ENCODE measurements at places on chromosomes 4 and X. TPM values are rescaled to one million over a fixed set of nuclear protein-coding genes. Genes with fewer than 3 reads are reported as not detected.

DNA sequence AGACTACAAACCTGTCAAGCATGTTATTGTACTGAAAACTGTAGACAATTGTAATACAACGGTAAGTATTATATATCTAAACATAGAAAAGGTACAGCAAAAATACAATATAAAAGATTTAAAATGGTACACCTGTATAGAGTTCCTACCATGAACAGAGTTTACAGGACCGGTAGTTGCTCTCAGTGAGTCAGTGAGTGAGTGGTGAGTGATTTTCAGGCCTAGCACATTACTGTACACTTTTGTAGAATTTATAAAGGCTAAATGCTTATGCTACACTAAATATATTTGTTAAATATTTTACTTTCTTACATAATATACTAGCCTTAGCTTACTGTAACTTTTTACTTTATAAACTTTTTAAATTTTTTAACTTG lies 37.4 kb downstream of the PDGFC start:
- DNase-seq, result no peak

DNA sequence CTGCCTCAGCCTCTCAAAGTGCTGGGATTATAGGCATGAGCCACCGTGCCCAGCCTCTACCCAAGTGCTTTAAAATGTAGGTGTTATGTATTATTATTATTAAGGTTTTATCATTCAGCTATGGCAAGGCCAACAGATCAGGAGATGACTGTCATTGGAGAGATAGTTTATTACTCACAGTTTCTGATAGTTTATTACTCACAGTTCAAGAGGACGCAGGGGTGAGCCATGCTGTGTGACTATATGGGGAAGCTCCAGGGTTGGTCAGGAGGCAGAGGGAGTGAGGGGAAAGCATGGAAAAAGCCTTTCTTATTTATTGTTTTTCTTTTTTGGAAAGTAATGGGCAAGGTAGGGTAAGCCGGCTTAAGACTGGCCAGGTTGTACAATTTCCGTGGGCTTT lies 25.4 kb upstream of the ARSD start:
- DNase-seq, result no peak

DNA sequence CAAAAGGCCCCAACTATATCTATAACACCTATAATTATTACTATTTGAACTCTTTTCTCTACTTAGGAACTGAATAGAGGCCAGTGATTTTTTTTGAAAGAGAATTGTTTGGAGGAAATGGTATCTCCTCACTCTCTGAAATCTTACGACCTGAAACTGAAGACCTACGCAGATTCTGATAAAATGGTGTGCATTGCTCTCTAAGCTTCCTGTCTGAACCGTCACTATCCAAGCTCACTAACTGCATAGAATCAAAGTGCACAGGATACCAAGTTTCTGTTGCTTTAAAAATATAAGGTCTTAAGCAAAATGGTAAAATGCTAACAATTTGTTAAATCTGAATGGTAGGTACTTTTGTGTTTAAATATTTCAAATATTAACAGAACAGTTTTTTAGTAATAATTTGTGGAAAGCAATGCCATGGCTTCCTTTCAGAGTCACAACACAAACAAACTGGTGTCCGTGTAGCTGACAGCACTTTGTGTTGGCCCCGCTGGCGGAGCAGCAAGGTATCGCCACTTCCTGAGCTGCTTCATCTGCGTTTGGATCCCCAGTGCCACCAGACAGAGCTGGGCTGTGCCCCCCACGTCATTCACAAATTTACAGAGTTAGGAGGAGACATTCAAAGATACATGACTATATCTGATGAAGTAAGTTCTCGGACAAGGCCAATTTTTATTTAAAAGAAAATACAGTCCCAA lies 313.9 kb downstream of the FBXW7 start:
- DNase-seq, result no peak

DNA sequence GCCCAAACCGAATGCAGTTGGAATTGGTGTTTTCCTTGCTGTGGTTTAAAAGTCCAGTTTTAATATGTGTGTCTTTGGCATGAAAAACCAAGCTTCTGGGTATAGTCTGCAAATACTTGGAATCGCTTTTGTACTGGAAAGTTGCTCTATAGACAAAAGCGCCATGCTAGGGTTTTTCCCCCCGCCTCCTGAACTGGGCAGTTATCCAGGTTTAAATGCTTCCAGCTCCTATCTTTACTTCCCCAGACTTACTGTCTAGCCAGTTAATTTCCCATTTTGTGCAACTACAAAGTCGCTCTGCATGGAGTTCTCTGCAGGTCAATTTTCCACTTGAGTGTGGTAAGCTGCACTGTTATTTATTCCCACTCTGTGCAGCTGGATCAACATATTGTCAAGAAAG lies 2.7 kb downstream of the RASL11B start:
- no peak for DNase-seq

- no peak for DNase-seq
Observed at GRCh38 chr4:181690498-181690897, 552.7 kb upstream of the TENM3 start.

DNA sequence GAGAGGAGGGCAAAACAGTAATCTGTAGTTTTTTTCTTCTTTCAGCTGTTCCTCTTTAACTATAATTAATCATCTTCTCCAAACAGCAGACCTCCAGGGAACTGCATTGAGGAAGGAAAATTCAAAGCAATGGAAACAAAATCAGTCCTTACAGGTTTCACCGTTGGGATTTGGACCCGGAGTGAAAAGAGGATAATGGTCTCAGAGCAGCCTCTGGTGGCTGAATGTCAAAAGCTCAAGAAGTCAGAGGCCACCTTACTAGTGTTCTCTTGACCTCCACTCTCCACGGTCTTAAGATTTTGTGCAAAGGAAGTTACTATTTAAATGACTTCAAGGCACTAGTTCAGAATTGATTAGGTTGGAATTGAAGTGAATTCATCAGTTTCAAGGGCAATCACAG lies 16.0 kb upstream of the MID1 start:
- DNase-seq, result no peak

- DNase-seq, result no peak
Observed at GRCh38 chr4:19544446-19545125, 707.1 kb upstream of the SLIT2 start.

- no peak for DNase-seq
Observed at GRCh38 chr4:77229433-77229832, 72.4 kb downstream of the CCNG2 start.

DNA sequence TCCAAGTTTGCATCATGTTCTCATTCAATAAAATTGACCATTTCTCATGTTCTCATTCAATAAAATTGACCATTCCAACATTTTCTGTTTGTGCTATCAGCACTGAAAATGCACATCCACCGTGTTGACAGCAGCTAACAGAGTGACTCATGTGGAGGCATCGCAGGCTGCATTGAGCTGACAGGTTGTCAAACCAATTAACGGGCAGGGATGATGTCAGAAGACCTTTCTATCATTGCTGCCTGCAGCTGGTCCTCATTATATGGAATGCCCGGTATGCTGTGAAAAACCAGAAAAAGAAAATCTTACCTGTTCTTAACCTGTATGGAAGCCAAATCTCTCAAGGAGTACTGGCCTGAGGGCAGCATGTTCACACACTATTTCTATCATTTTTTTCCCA lies 202.0 kb downstream of the SMIM20 start:
- no peak for DNase-seq

- no peak for DNase-seq
Observed at GRCh38 chr4:110876866-110877265, 254.0 kb upstream of the PITX2 start.

DNA sequence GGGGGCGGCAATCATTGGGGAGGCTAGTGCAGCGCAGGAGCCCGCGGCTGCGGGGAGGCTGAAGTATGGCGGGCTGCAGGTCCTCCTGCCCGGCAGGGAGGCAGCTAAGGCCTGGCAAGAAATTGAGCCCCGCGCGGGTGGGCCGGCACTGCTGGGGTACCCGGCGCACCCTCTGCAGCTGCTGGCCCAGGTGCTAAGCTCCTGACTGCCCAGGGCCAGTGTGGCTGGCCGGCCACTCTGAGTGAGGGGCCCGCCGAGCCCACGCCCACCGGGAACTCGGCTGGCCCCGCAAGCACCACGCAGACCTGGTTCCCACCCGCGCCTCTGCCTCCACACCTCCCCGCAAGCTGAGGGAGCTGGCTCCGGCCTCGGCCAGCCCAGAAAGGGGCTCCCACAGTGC lies 94.9 kb downstream of the SLC39A8 start:
- DNase-seq, result no peak

GRCh38 chrX:98897191-98897590 lies 1512.9 kb downstream of the PCDH19 start:
- DNase-seq, result no peak

- DNase-seq, result no peak
Observed at GRCh38 chr4:106835919-106836318, 200.2 kb downstream of the DKK2 start.

DNA sequence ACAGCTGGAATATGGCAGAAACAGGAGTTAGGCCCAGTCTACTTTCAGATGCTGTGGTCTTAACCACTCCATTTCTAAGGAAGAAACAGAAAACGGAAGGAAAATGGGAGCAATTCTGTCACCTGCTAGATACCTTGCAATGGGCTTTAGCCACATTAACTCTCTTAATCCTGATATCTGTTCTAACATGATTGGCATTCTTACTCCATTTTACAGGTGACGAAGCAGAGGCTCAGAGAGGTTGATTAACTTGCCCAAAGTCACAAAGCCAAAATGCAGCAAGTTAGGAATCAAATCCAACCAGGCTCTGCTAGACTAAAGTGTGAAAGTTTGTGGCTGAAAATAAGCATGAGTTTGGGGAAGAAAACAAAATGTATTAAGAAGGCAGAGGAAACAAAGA lies 196.9 kb downstream of the MAML3 start:
- DNase-seq, result no peak

GRCh38 chrX:25650216-25650820 lies 487.8 kb upstream of the MAGEB18 start:
- no peak for DNase-seq

DNA sequence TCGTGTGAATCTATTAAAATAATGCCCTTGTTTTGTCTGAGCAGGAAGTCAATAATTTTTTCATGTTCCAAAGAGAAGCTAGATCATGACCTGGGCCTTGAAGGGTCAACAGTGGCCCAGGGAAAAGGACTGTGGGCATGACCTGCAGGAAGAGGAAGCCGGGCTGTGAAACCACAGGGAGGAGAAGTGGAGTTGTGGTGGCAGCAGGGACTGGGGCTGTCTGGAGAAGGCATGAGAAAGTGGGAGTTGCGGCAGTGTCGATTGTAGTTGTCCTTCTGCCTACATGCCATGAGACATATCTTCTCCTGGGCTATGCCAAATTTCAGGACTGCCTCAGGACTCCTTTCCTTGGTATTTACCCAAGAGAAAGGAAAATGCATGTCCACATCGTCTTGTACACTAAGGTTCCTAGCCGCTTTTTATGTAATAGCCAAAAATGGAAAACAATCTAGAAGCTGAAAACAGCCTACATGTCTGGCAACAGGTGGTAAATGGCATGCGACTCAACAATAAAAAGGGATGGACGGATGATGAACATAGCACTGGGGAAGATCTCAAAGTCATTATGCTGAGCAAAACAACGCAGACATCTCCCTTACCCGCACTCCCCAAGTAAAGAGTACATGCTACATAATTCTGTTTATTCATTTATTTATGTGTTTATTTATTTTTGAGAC lies 13.6 kb upstream of the PTTG2 start:
- DNase-seq, result no peak

GRCh38 chr4:122890147-122890795 lies 32.1 kb downstream of the NUDT6 start:
- DNase-seq, result no peak

GRCh38 chrX:129659141-129659540 lies 4.4 kb upstream of the APLN start:
- DNase-seq, result no peak

- DNase-seq, result no peak
Observed at GRCh38 chrX:150771116-150771515, 77.9 kb downstream of the MTMR1 start.

DNA sequence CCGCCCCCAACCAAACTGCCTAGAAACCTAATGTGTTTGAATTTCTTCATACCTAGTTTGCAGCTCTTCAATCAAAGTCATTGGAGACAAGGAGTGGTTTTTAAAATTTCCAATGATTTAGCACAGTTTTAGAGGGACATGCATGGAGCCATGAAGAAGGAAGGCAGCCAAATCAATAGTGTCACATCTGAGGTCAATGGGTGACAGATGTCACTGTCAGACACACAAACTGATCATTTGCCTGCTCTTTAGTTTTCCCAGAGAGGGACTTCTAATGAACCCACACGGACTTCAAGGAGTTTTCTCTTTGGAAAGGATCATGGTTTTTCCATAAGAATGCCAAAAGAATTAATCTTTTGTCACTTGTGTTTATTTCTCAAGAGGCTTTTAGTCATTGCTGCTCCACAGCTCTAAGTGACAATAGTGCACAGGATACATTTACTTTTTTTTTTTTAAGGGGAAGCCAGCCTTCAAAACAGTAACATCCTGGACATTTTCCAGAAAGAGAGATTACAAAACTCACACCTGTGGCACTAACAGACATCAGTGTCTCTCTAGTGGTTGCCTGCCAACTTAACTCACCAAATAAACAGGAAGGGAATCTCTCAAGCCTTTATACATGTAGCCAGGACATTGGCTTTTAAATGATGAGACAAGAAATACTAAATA lies 251.1 kb upstream of the DIAPH2 start:
- no peak for DNase-seq

DNA sequence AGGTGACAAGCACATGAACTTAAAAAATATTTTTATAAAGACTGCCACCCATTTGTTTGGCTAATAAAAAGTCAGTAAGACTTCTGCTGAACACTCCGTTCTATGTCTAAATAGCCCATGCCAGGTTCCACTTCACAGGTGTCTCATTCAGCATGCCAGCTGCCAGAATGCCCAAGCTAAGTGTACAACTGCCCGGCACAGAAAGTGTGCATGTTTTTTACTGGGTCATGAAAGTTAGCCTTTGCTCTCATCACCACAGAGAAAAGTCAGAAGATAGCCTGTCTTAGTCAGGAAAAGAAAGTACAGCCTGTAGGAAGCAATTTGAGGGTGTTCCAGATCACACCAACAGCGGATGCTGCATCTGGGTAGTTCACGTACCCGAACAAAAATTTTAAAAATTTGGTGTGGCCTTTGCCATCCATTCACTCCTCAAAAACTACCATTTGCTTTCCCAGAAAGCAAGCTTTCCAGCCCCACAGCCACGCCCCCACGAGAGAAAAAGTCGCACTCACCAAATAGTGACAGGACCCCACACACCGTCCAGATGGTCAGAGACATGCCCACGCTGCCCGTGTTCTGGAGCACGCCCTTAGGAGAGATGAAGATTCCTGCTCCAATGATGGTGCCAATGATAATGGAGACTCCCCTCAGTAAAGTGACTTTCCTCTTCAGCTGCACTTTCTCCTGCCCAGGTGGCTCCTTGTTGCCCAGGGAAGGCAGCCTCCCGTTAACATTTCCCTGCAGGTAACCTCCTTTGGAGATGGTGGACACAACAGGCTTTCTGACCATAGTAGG lies 671 bp downstream of the SLC7A11 start:
- no peak for DNase-seq

MUC7 gene
- not detected for total RNA-seq

TMPRSS11A gene
- not detected for total RNA-seq

TKTL2 gene
- total RNA-seq, result not detected

CT55 gene
- total RNA-seq, result not detected

TMEM165 gene
- total RNA-seq, result 41.4 TPM

GAGE13 gene
- not detected for total RNA-seq

FAM47A gene
- total RNA-seq, result not detected

CT45A5 gene
- total RNA-seq, result not detected

FGB gene
- 11,744 TPM for total RNA-seq

SPACA5 gene
- total RNA-seq, result not detected

CCDC158 gene
- total RNA-seq, result 4.0 TPM

FSTL5 gene
- 0.08 TPM for total RNA-seq

BTC gene
- total RNA-seq, result 0.84 TPM

HSFX2 gene
- 0.09 TPM for total RNA-seq

All from liver (tissue), 10 donors.